ENCODE measurements at places on chromosomes 6 and 20.

DNA sequence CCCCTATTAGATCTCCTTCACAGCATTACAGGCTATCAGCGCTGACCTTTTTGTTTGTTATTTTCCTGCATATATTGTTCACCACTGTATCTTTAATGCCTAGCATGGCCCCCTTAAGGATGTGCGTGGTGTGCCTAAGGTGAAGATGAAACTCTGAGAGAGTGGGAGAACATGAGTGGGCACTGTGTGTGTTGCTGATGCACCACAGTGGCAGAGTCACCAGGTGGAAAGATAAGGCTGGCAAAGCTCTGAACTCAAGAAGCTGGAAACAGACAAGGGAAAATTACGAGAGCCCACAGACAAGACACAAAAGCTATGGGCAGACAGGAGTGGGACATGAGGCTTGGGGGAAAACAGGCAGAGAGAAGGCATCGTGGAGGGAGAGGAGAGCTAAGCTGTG, 159.8 kb downstream of the INSM1 start:
- DNase-seq, result no peak

- DNase-seq, result no peak
These were observed 33.3 kb downstream of the CST9L start for GRCh38 chr20:23534801-23535593.

GRCh38 chr20:15289337-15289736, 951.9 kb upstream of the FLRT3 start:
- DNase-seq, result no peak

- peak; percentile 72 for DNase-seq
These were observed 3.6 kb downstream of the DOP1A start for GRCh38 chr6:83071023-83071422.

GRCh38 chr20:22684072-22684762, 99.8 kb upstream of the FOXA2 start:
- DNase-seq, result peak; percentile 76
